Thymus (tissue), 14 donors: ENCODE measurements at places on chromosomes 3 and 15. TPM values are rescaled to one million over a fixed set of nuclear protein-coding genes. Genes with fewer than 3 reads are reported as not detected.

DNA sequence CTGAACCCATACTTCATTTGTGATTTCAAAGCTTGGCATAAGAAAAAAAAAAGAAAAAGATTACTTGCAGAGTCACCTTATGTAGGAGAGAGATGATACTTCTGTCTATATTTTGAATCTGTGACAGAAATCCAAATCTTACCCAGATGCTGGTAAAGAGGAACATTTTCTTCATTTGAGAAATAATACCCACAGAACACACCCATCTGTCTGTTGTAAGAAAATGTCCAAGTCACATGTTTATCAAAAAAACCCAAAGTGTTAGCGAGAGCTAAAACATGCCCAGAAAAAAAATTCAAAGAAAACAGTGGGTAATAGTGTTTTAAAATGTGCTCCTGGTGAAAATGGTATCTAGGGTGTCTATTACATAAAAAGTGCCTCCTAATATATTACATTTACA lies 18.0 kb upstream of the RAP2B start:
- no peak overlapping the region for H3K4me3 ChIP-seq
- H3K4me1 ChIP-seq = no peaks in the 10 kb centered on the region
- DNase-seq = no peak
- no peak overlapping the region for H3K27ac ChIP-seq
- H3K27me3 ChIP-seq = no peaks in the 10 kb centered on the region
- no peaks in the 10 kb centered on the region for H3K36me3 ChIP-seq

Gene CDHR4
- 0.18 TPM for polyA plus RNA-seq

Gene IL16
- polyA plus RNA-seq = 64.1 TPM

DNA sequence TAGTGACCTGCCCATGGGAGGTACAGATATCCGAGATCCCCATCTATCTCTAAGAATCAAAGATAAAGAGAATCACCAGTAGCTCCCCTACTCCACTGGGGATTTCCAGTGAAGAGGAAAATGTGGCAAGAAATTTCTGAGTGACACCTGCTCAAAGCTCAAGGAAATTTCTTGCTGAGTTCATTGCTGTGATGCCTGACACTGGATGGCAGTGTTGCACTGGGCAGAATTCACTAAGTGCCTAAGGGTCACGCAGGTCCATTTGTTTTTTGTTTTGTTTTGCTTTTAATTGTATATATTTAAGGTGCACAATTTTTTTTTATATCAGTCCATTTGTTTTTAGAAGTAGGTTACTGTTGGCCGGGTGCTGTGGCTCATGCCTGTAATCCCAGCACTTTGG lies 109.5 kb upstream of the KCNAB1 start:
- DNase-seq = no peak
- H3K4me1 ChIP-seq = no peaks in the 10 kb centered on the region
- no peak overlapping the region for H3K27ac ChIP-seq
- no peak overlapping the region for H3K4me3 ChIP-seq
- no peaks in the 10 kb centered on the region for H3K27me3 ChIP-seq

DNA sequence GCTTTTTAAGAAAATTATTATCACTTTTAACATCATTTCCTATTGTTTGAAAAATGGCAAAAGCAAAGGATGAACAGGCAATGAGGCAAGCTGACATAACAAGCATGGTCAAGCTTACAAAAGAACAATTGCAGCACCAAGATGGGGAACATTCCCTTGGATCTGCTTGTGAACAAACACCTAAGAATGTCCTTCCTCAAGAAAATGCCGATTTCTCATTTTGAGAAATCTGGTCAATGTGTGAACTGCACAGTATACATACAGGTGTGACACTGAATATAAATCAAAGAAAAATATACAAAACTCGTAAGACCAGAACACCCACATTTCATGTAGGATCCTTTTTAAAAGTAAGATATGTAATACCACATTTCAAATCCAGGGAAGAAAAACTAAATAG lies 58.9 kb downstream of the LRRFIP2 start:
- no peak overlapping the region for H3K4me3 ChIP-seq
- H3K4me1 ChIP-seq = no peaks in the 10 kb centered on the region
- DNase-seq = no peak
- no peaks in the 10 kb centered on the region for H3K36me3 ChIP-seq
- H3K27ac ChIP-seq = no peak overlapping the region
- no peaks in the 10 kb centered on the region for H3K27me3 ChIP-seq

Gene TIGIT
- 7.1 TPM for polyA plus RNA-seq

GRCh38 chr3:171058873-171059603 lies 32.5 kb upstream of the SLC2A2 start:
- H3K27ac ChIP-seq = no peak overlapping the region
- H3K27me3 ChIP-seq = no peaks in the 10 kb centered on the region
- H3K36me3 ChIP-seq = no peaks in the 10 kb centered on the region
- no peaks in the 10 kb centered on the region for H3K4me1 ChIP-seq
- DNase-seq = no peak

Gene RLBP1
- polyA plus RNA-seq = 0.32 TPM

DNA sequence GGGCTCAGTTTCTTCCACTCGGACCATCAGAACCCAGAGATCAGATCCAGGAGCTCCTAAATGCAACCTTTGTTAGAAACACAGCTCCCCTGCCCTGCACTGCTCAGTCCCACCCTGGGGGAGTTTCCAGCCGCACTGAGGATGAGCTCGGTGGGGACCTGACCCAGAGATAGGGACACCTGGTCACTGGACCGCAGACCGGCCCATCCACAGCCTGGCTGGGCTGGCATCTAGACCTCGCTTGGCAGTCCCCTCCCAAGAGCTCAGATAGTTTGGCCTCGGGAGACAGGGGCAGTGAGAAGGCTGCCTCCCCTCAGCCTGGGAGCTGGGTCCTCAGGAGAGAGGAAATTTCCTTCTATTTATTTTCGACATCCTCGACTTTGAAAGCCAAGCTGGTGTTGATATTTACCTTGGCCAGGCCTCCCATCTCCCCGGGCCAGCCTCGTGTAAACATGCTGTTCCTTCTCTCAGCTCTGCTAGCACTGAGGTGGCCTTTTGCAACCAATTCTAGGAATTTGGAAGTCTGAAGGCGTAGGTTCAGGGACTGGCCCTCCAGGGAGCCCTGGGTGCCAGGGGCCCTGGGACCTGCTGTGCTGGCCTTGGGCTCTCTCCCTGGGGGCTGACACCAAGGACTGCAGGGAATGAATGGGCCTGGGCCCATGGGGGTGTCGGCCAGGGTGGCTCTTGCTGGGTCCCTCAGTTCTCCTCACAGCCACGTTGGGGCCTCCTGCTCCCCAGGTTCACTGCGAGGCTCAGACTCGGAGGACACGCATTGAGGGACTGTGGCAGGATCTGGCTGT lies 90.1 kb downstream of the VGLL4 start:
- DNase-seq = no peak
- H3K4me3 ChIP-seq = no peak overlapping the region
- H3K27me3 ChIP-seq = no peaks in the 10 kb centered on the region
- H3K27ac ChIP-seq = peak overlapping the region; percentile 53
- peaks cover 40% of the 10 kb centered on the region for H3K36me3 ChIP-seq

GRCh38 chr3:17632401-17633100 lies 109.9 kb downstream of the TBC1D5 start:
- H3K27me3 ChIP-seq = no peaks in the 10 kb centered on the region
- H3K36me3 ChIP-seq = no peaks in the 10 kb centered on the region
- no peak overlapping the region for H3K27ac ChIP-seq
- H3K4me1 ChIP-seq = no peaks in the 10 kb centered on the region
- DNase-seq = no peak
- no peak overlapping the region for H3K4me3 ChIP-seq

Gene BCHE
- 2.1 TPM for polyA plus RNA-seq

DNA sequence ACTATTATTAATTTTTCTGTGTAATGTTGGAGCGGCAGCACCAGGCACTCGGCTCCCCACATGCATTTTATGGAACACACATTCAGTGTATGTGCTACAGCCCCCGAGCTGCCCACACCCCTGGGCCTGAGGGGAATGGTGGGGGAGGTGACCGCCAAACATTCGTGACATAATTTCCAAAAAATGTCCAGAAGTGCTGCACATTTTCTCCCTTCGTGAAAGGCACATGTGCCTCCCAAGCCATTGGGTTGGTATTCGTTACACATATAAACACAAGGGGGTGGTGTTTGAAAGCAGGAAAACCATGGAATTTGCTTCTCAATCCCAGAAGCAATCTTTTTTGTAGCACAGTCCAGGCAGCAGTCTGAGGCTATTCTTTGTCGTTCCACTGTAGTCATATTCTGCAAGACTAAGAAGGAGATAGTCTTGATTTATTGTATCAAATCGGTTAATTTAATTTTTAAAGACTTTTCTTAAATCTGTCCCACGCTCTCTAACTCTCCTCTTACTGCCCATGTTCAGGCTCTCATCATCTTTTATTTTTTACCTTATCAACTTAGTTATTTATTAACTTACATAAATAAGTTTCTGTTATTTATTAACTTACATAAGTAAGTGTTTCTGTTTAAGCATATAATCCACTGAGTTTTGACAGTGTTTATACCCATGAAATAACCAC lies 39.2 kb upstream of the POLR2M start:
- no peak overlapping the region for H3K27ac ChIP-seq
- H3K27me3 ChIP-seq = no peaks in the 10 kb centered on the region
- DNase-seq = no peak
- H3K36me3 ChIP-seq = no peaks in the 10 kb centered on the region
- no peak overlapping the region for H3K4me3 ChIP-seq
- H3K4me1 ChIP-seq = no peaks in the 10 kb centered on the region

- peaks cover 4% of the 10 kb centered on the region for H3K4me1 ChIP-seq
- no peaks in the 10 kb centered on the region for H3K36me3 ChIP-seq
- no peak overlapping the region for H3K4me3 ChIP-seq
These were observed 84.1 kb downstream of the LRIG1 start for GRCh38 chr3:66416556-66417304.

DNA sequence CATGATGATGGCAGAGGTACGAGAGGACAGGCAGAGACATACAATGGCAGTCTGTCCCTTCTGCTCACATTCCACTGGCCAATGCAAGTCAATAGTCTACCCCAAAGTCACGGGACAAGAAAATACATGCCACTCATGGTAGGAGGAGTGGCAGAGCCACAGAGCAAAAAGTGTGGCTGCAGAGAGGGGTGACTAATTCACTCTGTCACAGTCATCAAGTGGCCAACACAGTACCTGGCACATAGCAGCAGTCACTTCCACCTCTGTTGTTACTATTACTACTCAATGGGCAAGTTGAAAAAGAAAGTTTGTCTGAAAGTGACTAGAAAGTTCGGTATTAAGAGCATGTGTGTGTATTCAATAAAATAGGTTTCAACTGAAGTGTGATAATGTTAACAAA lies 91.4 kb downstream of the SMAD3 start:
- H3K36me3 ChIP-seq = peaks cover 3% of the 10 kb centered on the region
- H3K4me1 ChIP-seq = no peaks in the 10 kb centered on the region
- no peak overlapping the region for H3K4me3 ChIP-seq
- no peak for DNase-seq
- no peaks in the 10 kb centered on the region for H3K27me3 ChIP-seq
- no peak overlapping the region for H3K27ac ChIP-seq

- no peak overlapping the region for H3K4me3 ChIP-seq
- no peak overlapping the region for H3K27ac ChIP-seq
- no peaks in the 10 kb centered on the region for H3K36me3 ChIP-seq
- no peaks in the 10 kb centered on the region for H3K4me1 ChIP-seq
These were observed 187.7 kb upstream of the SLC24A5 start for GRCh38 chr15:47932951-47933641.

Gene SNTN
- polyA plus RNA-seq = 0.16 TPM

Gene CFAP91
- 2.8 TPM for polyA plus RNA-seq

GRCh38 chr15:48370460-48370859 lies 39.2 kb downstream of the DUT start:
- H3K27ac ChIP-seq = no peak overlapping the region
- H3K36me3 ChIP-seq = no peaks in the 10 kb centered on the region
- DNase-seq = no peak

DNA sequence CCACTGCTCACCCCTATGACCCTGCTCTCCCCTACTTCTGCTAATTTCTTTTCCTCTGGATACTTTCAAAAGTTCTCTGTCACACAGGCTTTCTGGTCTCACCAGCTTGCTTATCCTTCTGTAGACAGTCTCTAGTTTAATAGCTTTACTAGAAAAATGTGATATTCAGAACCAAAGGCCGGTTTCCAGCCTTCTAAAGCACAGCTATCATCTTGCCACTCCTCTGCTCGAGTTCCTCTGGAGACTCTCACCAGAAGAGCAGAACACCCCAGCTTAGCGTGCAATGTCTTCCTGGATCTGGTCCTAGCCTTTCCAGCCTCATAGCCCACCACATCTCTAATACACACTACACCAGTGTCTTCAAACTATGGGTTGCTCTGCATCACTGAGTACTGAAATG lies 1.8 kb upstream of the VPS8 start:
- no peaks in the 10 kb centered on the region for H3K27me3 ChIP-seq
- H3K4me1 ChIP-seq = peaks cover 8% of the 10 kb centered on the region
- H3K4me3 ChIP-seq = no peak overlapping the region
- no peak overlapping the region for H3K27ac ChIP-seq
- H3K36me3 ChIP-seq = no peaks in the 10 kb centered on the region

DNA sequence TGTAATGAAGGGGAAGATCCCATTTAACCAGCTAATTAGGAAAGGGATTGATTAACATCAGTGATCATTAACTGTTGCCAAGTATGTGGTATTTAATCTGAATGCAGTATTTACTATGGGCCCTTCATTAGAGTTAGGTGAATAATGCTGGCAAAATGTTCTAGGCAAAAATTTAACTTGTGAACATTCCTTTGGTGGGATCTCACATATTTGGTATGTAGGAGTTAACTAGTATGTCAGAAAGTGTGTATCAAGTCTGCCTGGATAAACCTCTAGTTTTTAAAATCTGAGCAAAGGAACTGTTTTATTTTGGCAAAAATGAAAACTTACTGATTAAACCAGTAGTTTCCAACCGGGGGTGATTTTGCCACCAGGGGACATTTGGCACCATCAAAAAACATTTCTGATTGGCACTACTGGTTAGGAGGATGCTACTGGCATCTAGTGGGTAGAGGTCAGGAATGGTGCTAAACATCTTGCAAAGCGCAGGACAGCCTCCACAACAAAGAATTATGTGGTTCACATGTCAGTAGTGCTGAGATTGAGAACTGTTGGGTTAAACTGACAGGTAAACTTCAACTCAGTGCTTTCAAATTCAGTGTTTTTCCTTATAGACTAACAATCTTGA lies 22.5 kb downstream of the LRTM1 start:
- H3K4me1 ChIP-seq = no peaks in the 10 kb centered on the region
- no peak overlapping the region for H3K27ac ChIP-seq
- H3K27me3 ChIP-seq = no peaks in the 10 kb centered on the region
- DNase-seq = no peak

- H3K36me3 ChIP-seq = no peaks in the 10 kb centered on the region
- peaks cover 8% of the 10 kb centered on the region for H3K4me1 ChIP-seq
These were observed 703.1 kb upstream of the CFAP20DC start for GRCh38 chr3:59752925-59753324.

DNA sequence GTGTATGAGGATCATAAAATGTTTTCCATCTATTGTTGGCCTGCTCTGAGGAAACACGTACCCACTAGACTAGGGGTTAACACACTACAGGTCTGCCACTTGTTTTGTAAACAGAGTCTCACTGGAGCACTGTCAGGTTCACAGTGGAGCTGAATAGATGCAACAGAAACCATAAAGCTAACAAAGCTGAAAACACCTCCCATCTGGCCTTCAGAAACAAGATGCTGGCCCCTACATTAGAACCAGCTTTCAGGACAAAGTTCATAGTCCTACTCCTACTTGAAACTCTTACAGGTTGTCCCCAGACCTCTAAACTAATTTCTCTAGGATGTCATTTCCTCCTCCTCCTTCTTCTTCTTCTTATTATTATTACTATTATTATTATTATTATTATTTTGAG lies 42.3 kb downstream of the SNX4 start:
- no peaks in the 10 kb centered on the region for H3K27me3 ChIP-seq
- H3K27ac ChIP-seq = no peak overlapping the region
- no peak for DNase-seq
- no peak overlapping the region for H3K4me3 ChIP-seq
- H3K4me1 ChIP-seq = no peaks in the 10 kb centered on the region

Gene MAP4
- 49.8 TPM for polyA plus RNA-seq
